Right renal pelvis (tissue), 4 donors: ENCODE measurements at places on chromosomes 5 and 9.

GRCh38 chr9:73872701-73873100 is 624.4 kb upstream of the RORB start:
- no peak for DNase-seq

DNA sequence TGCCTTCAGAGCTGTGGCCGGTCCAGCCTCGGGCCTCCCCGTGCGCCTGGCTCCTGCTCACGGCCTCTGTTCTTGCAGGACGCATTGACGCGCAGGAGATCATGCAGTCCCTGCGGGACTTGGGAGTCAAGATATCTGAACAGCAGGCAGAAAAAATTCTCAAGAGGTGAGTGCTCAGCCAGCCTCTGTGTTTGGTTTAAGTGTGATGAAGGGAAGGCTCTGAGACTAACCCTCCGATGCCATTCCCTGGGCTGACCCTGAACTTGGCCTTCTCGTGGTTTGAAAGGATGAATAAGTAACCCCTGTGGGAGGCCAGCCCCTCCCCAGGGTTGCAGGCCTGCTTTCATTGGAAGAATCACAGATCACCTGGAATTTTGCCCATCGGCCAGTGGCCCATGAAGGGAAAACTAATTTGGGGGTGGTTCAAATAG is 26.3 kb downstream of the PTGES2 start:
- no peak for DNase-seq

DNA sequence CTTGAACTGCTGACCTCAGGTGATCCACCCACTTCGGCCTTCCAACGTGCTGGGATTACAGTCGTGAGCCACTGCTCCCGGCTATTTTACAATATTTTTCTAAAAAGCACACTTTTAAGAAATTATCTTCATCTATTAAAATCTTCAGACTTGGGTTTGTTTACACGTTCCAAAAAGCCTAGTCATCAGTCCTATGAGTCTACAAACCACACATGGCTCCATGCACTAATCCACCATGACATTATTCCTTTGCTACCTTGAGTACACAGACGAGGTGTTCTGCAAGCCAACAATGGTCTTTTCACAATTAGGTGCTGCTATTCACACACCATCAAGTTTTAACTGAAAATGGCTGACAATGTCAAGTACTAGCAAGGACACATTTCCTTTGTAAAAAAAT is 41.0 kb downstream of the TRPM6 start:
- DNase-seq: no peak

- DNase-seq: no peak
Observed at GRCh38 chr5:134455466-134455865, 43.8 kb upstream of the CDKN2AIPNL start.

GRCh38 chr5:95956900-95957293 is 4.8 kb downstream of the ELL2 start:
- DNase-seq: no peak

- DNase-seq: no peak
Observed at GRCh38 chr9:113509463-113509862, 45.9 kb downstream of the RGS3 start.

GRCh38 chr9:22528485-22528884 is 81.9 kb downstream of the DMRTA1 start:
- DNase-seq: no peak

DNA sequence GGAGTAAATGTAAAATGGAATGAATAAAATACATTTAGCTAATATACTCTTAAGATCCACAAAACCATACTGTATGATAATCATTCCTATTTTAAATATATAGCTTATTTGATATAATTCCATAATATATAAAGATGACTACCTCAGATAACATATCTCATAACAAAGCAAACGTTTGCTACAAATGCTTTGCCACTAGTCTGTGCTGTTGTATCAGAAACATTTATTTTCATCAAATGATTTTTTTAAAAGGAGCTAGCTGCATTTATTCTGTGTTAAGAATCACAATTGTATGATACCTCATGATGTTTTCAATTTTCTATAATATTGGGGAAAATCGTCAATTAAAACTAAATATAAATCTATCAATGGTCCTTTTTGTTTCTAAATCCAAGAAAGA is 567.2 kb downstream of the PTPRD start:
- DNase-seq: no peak

GRCh38 chr9:90969021-90969675 is 167.5 kb downstream of the SYK start:
- no peak for DNase-seq
